Activated CD4-positive, alpha-beta T cell treated with anti-CD3 and anti-CD28 coated beads, Interleukin-2, amount 50 U/mL, for 48 hours (primary cell): ENCODE measurements at places on chromosomes 6 and 20.

GRCh38 chr20:58514321-58515232 lies 622 bp downstream of the APCDD1L start:
- no peak for DNase-seq

GRCh38 chr6:85261271-85261670 lies 188.6 kb upstream of the NT5E start:
- no peak for DNase-seq

DNA sequence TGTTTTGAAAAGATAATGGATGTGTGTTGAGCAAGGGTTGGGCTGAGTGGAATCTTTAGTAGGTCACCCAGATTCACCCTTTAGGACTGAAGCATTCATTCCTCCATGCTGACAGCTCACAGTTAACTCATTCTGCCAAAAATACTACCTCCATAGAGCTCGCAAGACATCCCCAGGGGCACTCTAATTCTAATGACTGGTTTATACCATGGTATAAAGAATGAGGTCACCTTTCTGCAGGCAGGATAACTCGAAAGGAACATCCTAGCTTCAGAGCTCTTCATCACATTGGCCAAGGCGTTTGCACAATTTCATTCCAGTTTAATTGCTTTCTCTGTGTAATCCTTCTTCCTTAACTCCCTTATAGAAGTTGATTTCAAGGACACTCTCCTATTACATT lies 1257.2 kb upstream of the EYS start:
- DNase-seq = no peak

GRCh38 chr6:142013875-142014495 lies 118.7 kb upstream of the GJE1 start:
- DNase-seq = no peak

GRCh38 chr6:14645221-14645620 lies 527.6 kb downstream of the CD83 start:
- DNase-seq = no peak

- DNase-seq = no peak
Observed at GRCh38 chr6:72031471-72031870, 145.1 kb downstream of the RIMS1 start.

DNA sequence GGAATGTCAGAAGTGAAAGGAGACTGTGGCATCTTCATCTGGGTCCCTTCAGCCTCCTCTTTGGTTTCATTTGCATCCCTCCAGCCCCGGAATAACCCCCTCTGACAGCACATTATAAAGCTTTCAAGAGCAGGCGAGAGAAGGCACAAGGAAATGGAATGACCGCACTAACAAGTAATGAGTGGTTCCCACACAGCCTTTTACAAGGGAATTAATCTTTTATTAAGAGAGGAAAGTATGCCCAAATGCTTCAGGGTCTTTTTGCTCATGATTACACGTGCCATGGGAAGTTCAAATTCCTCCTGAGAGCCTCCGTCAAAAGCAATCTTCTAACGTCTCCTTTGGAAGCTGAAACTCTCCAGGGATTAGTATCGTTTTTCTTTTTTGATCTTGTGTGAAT lies 347.0 kb downstream of the BTBD3 start:
- DNase-seq = no peak

DNA sequence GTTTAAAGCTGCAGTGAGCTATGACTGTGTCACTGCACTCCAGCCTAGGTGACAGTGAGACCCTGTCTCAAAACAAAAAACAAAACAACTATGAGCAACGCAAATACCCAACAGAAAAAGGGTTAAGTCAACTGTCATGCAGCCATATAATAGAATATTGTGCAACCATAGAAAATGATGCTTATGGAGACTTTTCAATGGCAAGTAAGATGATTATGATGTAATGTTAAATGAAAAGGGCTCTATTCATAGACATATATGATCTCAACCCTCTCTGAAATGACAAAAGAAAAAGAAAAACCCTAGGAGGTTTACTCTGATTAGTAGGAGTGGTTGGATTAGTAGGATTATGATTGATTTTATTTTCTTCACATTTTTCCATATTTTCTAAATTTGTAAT lies 41.3 kb upstream of the TBC1D7 start:
- no peak for DNase-seq

- DNase-seq = no peak
Observed at GRCh38 chr6:5729080-5729434, 277.7 kb downstream of the NRN1 start.

- DNase-seq = no peak
Observed at GRCh38 chr6:101663100-101663499, 269.6 kb downstream of the GRIK2 start.

GRCh38 chr6:113496166-113496565 lies 361.0 kb upstream of the MARCKS start:
- DNase-seq = no peak

GRCh38 chr6:24759718-24760117 lies 15.0 kb upstream of the GMNN start:
- no peak for DNase-seq

- no peak for DNase-seq
Observed at GRCh38 chr6:39171489-39172376, 56.7 kb upstream of the SAYSD1 start.

GRCh38 chr20:32159766-32160221 lies 47.7 kb downstream of the PLAGL2 start:
- no peak for DNase-seq

GRCh38 chr6:71649915-71650314 lies 236.4 kb upstream of the RIMS1 start:
- no peak for DNase-seq

DNA sequence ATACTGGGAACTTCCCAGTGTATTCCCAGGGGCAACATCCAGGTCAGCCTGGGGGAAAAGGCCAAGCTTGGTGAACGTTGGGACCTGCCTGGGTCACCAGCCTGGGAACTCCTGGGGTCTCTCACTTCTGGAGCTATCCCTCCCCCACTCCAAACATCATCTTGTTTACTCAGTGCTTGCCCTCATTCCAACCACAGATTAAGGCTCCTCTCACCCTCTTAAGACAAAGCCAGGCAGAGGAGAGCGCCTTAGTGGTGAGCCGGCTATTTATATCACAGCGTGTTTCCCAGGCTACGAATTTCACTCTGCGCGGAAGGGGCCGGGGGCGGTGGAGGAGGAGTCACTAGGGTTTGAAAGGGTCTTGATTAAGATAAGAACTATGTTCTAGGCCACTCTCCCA lies 12.1 kb downstream of the PRPH2 start:
- no peak for DNase-seq

GRCh38 chr6:170108456-170108855 lies 182.4 kb downstream of the DLL1 start:
- DNase-seq = no peak

DNA sequence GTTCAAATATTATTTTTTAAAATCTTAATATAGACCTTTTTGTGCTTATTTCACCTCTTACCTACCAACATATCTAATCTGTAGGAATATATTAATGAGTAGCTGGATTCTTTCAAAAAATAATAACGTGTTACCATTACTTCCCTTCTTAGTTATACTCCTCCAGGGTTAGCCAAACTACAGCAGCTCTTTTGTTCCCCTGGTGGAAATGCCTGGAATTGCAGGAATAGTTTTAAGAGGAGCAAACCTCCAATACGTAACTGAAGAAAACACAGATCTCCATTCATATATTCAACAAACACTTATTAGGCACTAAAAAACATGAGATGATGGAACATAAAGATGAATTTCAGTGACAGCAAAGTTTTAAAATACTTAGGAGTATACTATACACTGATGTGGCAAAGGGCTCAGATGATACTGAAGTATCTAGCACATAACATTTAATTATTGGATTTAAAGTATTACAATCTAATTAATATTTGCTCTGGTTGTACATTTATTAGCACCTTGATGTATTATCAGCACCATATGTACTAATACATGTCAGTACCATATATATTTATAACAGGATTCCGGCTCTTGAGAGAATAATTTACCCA lies 78.3 kb downstream of the TBX18 start:
- DNase-seq = no peak

DNA sequence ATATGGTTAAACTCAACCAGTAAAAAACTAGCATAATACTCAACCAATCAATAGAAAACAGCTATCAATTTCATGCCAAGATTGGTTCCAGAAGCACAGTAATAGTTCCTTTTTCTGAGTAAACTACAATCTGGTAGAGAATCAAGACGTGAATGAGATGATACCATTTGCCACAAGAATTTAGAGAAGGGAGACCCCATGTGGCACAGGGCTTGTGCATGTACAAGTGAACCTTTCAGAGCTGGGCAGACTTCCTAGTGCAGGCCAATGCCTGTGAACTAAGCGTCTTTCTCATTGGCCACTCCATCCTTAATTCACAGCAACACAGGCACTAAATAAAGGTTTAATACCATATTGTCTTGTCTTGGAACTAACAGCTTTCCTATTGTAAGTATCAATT lies 213.5 kb downstream of the RFPL4B start:
- no peak for DNase-seq

- no peak for DNase-seq
Observed at GRCh38 chr6:89258912-89259311, 41.8 kb upstream of the GABRR1 start.
